ENCODE measurements at places on chromosomes 2 and 18.

- no peak for DNase-seq
Measured at GRCh38 chr2:175399326-175399725, 217.8 kb upstream of the ATP5MC3 start.

GRCh38 chr18:41266616-41267015 lies 688.4 kb upstream of the PIK3C3 start:
- DNase-seq, result no peak

DNA sequence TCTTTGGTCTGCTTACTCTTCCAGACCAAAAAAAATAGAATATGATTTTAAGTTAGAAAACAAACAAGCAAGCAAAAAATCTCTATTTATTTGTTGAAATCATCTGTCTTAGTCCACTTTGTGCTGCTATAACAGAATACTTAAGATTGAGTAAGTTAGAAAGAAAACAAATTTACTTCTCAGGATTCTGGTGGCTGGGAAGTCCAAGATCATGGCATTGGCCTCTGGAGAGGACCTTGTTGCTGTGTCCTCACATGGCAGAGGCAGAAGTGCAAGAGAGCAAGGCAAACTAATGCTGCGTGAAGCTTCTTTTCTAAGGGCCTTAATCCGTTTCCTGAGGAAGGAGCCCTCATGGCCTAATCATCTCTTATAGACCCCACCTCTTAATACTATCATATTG lies 156.2 kb downstream of the SPP2 start:
- DNase-seq, result no peak

- peak; percentile 57 for DNase-seq
Measured at GRCh38 chr18:3538456-3538855, 88.5 kb downstream of the TGIF1 start.

- no peak for DNase-seq
Measured at GRCh38 chr2:222930862-222931261, 70.0 kb downstream of the ACSL3 start.

GRCh38 chr18:39318462-39318861 lies 1752.9 kb upstream of the CELF4 start:
- no peak for DNase-seq

- no peak for DNase-seq
Measured at GRCh38 chr2:182167882-182168281, 182.2 kb downstream of the PPP1R1C start.

DNA sequence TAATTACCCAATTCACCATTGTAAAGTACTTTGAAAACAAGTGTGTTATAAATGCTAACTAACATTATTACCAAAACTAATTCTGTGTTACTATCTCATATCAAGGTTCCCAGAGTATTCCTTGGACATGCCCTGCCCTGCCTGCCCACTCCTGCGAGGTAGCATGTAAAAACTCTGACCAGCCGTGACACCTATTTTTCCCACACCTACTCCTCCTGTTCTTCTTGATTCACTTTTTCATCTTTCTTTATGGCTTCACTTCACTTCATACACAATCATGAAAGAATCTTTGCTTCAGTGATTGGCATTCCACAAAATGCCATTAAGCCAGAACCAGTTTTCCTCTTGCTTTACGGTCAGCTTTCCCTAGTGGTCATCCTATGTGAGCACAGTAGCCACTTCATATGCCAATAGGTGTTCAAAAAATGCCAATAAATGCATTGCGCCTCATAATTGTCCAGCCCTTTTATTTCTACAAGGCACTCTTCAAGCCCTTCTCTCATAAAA lies 42.6 kb upstream of the SETBP1 start:
- DNase-seq, result no peak

- DNase-seq, result peak; percentile 33
Measured at GRCh38 chr18:13813271-13813849, 10.6 kb upstream of the MC5R start.

DNA sequence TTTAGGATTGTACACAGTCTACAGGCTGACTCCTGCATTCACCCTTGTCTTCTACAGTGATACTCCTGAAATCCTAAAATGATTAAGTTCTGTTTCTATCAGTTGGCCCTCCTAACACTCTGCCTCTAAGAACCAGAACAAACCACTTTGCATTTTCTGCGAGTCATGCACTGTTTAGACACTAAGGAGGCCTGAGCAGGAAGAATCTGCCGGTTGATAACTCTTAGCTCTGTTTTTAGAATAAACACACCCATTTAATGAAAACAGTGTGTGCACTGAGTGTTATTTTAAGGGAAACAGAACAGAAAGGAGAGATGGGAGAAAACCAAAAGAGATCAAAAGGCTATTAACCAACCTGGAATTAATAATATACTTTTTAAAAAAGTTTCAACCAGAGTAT lies 22.9 kb upstream of the SSB start:
- no peak for DNase-seq

- no peak for DNase-seq
Measured at GRCh38 chr2:45567974-45568789, 42.9 kb downstream of the SRBD1 start.

GRCh38 chr2:73917696-73918207 lies 8.9 kb upstream of the DGUOK start:
- DNase-seq, result no peak

All from right lung (tissue), 10 donors.